ACHN (cell line): ENCODE measurements at places on chromosomes 7 and 10.

DNA sequence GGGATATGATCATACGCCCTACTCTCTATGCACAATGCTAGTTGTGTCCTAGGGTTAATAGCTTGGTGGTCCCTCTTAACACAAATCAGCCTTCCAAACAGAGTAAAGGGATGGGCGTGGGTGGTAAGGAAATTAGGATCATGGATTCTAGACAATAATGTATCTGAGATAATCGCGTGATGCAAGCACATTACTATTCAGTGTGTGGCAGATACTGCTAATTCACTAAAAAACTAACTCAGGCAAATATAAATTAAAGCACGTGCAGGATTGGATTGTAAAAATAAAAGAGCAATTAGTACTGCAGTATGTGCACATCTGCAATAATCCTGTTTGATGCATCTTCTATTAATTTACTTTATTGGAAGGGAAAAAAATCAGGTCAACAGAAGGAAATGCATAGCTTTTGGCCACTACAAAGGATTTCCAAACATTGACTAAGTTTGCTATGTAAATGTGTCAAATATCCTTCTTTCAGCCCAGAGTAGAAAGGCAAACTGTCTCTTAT, 22.0 kb downstream of the TWIST1 start:
- DNase-seq, result no peak

DNA sequence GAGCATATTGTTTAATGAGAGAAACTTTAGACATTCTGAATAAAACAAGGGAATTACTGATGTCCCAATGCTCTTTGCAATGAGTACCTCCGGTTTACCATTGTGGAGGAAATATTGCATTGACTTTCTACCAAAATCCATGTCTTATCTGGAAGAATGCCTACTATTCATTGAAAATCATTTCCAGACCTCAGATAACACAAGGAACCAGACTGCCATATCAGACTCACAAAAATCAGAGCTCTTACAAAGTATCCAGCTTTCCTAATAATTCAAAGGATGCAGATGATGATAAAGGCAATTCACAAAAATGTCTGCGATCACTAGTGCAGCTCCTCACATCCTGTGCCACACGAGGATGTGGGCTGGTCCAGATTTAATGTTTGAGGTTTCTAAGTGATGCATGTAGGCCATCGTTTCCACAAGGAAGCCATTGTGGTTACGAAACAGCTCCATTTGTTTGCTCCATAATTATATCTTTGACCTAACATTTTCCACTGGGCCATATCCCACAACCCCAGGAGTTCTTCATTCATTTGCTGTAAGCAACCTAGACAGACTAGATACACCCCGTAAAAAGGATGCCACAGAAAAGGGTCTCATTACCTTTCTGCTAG, 831.1 kb upstream of the C7orf33 start:
- no peak for DNase-seq

GRCh38 chr10:72834183-72834825, 59.2 kb upstream of the OIT3 start:
- DNase-seq, result peak; percentile 74

GRCh38 chr7:1814089-1814811, 144.2 kb downstream of the ELFN1 start:
- no peak for DNase-seq

DNA sequence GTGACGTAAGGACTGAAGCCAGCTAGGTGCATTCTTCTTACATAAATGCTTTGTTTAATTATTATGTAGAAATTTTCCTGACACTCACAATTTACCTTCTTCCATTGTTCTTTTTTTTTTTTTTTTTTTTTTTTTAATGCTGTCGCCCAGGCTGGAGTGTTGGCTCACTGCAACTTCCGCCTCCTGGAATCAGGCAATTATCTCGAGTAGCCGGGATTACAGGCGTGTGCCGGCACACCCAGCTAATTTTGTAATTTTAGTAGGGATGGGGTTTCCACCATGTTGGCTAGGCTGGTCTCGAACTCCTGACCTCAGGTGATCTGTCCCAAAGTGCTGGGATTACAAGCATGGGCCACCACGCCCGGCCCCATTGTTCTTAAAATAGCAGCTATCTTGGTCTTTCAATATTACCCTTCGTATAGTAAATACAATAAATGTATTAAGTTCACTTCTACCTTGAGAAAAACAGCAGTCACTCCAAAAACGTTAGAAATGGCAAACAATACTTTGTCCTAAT, 32.1 kb downstream of the BZW2 start:
- no peak for DNase-seq

- no peak for DNase-seq
These were observed 260.6 kb downstream of the RNLS start for GRCh38 chr10:88322324-88323063.

GRCh38 chr7:42104231-42104630, 132.8 kb downstream of the GLI3 start:
- DNase-seq, result no peak

DNA sequence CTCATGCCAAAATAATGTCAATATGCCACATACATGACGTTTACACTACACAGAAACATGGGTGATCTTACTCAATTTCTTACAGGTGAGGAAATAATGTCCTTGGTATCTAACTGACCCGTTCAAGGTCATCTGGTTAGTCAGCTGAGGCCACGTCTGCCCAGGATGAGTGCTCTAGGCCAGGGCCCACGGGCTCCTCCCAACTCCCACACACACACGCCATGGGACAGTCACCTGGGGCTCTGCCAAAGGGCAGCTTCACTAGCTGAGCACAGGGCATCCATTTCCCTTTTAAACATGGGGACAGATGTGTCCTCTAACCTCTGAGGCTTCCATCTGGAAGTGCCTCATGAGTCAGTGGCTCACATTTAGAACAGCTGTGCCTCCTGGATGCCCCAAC, 123.9 kb downstream of the TNS3 start:
- no peak for DNase-seq

- peak; percentile 81 for DNase-seq
These were observed 352.0 kb downstream of the PCLO start for GRCh38 chr7:82810558-82811259.

GRCh38 chr10:22250897-22251660, 33.3 kb upstream of the EBLN1 start:
- DNase-seq, result peak; percentile 7

DNA sequence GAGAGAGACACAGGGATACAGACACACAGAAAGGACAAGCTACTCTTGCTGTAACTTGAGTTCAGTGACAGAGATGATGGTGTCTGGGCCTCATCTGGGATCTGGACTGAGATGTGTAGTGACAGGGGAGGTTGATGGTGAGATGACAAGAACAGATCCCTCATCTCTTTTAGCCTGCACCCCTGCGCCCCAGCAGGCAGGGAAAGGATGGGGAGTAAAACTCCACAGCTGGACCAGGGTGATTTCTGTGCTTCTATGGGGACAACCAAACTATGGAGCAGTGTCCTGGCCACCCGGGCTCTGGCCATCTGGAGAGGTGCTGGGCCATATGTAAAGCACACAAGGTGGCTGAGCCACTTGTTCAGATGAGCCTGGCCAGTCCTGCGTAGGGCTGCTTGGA, 4.5 kb upstream of the LRRC18 start:
- DNase-seq, result no peak

GRCh38 chr7:19247017-19247416, 101.8 kb upstream of the FERD3L start:
- no peak for DNase-seq

DNA sequence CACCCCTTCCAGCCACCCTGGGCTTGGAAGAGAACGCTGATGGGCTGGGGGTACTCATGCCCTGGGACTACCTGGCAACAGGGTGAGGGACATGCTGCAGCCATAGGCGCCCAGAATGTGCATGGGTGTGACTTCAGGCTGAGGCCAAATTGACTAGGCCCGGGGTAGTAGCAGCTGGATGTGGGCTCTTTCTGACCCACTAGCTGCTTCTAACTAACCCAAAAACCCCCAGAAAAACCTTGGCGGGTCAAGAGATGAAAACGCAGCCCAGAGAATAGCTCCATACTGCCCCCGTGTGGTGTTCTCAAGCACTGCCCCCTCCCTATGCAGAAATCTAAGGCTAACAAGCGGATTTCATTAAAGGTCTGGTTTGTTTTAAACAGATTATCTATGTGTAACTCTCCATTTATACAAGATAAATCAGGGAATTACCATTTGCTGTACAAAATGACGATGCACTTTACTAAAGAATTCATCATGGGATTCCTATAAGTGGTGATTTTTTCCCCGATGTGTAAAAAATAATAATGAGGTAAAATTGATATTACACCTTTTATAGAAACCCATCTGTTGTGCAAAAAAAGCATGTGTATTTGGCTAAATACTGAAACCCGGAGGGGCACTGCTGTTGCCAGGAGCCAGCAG, 4.2 kb downstream of the SMARCD3 start:
- peak; percentile 69 for DNase-seq

DNA sequence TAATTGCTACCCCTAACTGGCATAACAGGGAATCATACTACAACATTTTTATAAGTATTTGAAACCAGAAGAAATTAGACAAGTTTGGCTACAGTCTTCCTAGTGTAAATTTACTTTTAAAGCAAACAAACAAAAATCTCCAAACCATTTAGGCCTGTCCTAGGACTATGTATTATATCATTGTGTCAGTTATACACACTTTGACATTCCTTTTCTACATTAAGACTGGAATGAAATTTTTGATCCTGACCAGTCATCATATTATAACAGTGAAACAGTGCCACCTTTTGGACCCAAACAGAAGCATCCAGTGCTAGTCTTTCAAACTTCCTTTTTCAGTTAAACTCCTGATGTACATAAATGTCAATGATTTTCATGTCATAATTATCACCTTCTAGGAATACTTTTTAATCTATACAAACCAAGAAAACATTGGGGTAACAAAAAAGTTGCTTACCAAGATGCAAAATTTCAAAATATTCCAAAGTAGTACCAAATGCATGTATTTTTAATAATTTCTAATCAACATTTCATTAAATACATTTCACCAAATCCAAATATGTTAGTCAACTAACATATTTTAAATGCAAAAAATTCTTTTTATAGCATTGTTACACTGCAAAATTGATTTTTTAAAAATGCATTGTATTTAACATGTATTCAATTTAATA, 75.7 kb downstream of the IMMP2L start:
- peak; percentile 73 for DNase-seq
